Effector memory CD4-positive, alpha-beta T cell (primary cell): ENCODE measurements at places on chromosomes 4 and X.

- H3K36me3 ChIP-seq, result no peaks in the 10 kb centered on the region
- no peaks in the 10 kb centered on the region for H3K4me1 ChIP-seq
- DNase-seq, result no peak
- H3K4me3 ChIP-seq, result no peak overlapping the region
- no peak overlapping the region for H3K27ac ChIP-seq
- no peaks in the 10 kb centered on the region for H3K27me3 ChIP-seq
Measured at GRCh38 chrX:97234471-97235081, 350.9 kb downstream of the RPA4 start.

- H3K27me3 ChIP-seq, result no peaks in the 10 kb centered on the region
- H3K27ac ChIP-seq, result no peak overlapping the region
- H3K36me3 ChIP-seq, result no peaks in the 10 kb centered on the region
- H3K4me1 ChIP-seq, result no peaks in the 10 kb centered on the region
- H3K4me3 ChIP-seq, result no peak overlapping the region
- DNase-seq, result no peak
Measured at GRCh38 chr4:95825546-95825945, 14.3 kb upstream of the PDHA2 start.

DNA sequence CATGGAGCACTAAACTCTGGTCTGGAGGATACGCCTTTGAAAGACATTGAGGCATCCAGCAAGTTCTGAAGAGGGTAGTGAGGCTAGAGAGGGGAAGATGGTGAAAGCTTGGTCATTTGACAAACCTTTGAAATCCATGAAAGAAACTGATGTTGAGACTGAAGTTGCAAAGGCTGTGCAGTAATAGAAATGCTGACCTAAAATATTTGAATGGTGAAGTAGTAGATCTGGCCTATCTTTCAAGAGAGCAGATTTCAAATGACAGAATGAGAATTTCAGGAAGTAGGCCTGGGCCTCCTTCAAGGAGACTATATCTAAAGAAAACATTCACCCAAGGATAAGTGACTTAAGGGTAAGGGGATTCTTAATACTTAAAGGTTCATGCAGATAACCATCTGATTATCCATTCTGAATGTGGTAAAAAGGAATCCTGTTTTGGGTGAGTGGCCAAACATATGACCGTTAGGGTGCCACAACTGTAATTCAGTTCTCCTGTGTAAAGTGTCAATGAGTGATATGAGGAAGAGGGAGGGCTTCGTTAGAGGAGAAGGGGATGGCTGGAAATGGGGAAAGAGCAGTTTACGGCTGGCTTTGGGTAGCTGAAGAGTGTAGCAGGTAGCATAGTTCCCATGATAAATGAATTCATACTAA, 62.2 kb downstream of the AMELX start:
- DNase-seq, result no peak
- no peaks in the 10 kb centered on the region for H3K4me1 ChIP-seq
- H3K27me3 ChIP-seq, result no peaks in the 10 kb centered on the region
- H3K4me3 ChIP-seq, result no peak overlapping the region

GRCh38 chr4:125714845-125715244, 400.1 kb downstream of the FAT4 start:
- no peak overlapping the region for H3K27ac ChIP-seq
- no peaks in the 10 kb centered on the region for H3K36me3 ChIP-seq
- H3K4me1 ChIP-seq, result no peaks in the 10 kb centered on the region
- DNase-seq, result no peak
- H3K4me3 ChIP-seq, result no peak overlapping the region

GRCh38 chr4:169604131-169604900, 8.1 kb downstream of the NEK1 start:
- no peaks in the 10 kb centered on the region for H3K36me3 ChIP-seq
- H3K27me3 ChIP-seq, result no peaks in the 10 kb centered on the region
- H3K27ac ChIP-seq, result no peak overlapping the region
- no peak overlapping the region for H3K4me3 ChIP-seq

DNA sequence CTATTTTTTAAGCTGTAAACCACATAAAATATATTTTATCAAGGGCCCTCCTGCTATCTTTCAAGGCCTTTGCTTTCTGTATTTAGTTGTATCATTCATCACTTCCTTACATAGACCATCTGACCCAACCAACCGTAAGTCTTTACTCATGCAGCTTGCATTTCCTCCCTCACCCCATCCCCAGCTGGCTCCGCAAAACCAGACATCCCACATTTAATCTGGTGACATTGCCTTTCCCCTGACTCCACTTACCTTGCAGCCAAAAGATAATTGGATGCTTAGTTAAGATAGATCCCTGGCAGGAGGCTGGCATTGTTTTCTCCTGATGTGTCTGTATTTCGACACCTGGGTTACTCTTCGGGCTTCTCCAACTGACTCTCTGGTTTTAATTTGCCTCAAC, 183.7 kb upstream of the LDB2 start:
- no peaks in the 10 kb centered on the region for H3K4me1 ChIP-seq
- no peaks in the 10 kb centered on the region for H3K27me3 ChIP-seq
- no peak overlapping the region for H3K4me3 ChIP-seq
- no peak for DNase-seq

DNA sequence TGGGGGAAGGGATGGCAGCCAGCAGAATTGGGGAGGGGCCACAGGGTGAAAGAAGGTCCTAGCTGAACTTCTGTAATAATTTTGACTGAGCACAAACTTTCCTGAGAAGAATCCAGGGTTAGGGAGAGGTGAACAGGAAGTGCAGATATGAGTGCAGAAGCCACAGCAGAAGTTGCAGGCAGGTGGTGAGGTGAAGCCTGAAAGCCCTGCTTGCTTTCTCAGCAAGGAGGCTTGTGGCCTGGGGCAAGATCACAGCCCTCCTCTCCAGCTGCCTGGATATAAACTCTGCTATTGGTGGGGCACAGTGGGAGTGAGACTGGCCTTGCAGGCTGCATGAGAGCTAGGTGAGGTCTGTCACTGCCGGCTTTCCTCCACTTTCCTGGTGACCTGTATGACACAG, 44.1 kb upstream of the UPRT start:
- no peak for DNase-seq
- no peaks in the 10 kb centered on the region for H3K4me1 ChIP-seq
- no peak overlapping the region for H3K27ac ChIP-seq
- H3K36me3 ChIP-seq, result no peaks in the 10 kb centered on the region
- H3K27me3 ChIP-seq, result no peaks in the 10 kb centered on the region

GRCh38 chrX:10021461-10022272, 54.5 kb downstream of the CLDN34 start:
- H3K27me3 ChIP-seq, result no peaks in the 10 kb centered on the region
- no peaks in the 10 kb centered on the region for H3K4me1 ChIP-seq
- no peak overlapping the region for H3K4me3 ChIP-seq
- H3K27ac ChIP-seq, result no peak overlapping the region

- no peaks in the 10 kb centered on the region for H3K4me1 ChIP-seq
- peak overlapping the region; percentile 100 for H3K27ac ChIP-seq
- H3K4me3 ChIP-seq, result peak overlapping the region; percentile 100
- no peaks in the 10 kb centered on the region for H3K27me3 ChIP-seq
Measured at GRCh38 chrX:386239-386767, 404 bp downstream of the PPP2R3B start.

GRCh38 chr4:178672512-178672911, 1230.3 kb upstream of the AGA start:
- H3K4me1 ChIP-seq, result no peaks in the 10 kb centered on the region
- no peak for DNase-seq
- no peak overlapping the region for H3K4me3 ChIP-seq
- no peak overlapping the region for H3K27ac ChIP-seq

GRCh38 chr4:152920768-152921167, 15.4 kb upstream of the FHDC1 start:
- DNase-seq, result no peak
- no peaks in the 10 kb centered on the region for H3K27me3 ChIP-seq
- no peaks in the 10 kb centered on the region for H3K36me3 ChIP-seq

- H3K27ac ChIP-seq, result no peak overlapping the region
- H3K27me3 ChIP-seq, result no peaks in the 10 kb centered on the region
- no peaks in the 10 kb centered on the region for H3K4me1 ChIP-seq
- no peak overlapping the region for H3K4me3 ChIP-seq
- no peak for DNase-seq
- no peaks in the 10 kb centered on the region for H3K36me3 ChIP-seq
Measured at GRCh38 chr4:8701126-8702019, 108.8 kb downstream of the CPZ start.

DNA sequence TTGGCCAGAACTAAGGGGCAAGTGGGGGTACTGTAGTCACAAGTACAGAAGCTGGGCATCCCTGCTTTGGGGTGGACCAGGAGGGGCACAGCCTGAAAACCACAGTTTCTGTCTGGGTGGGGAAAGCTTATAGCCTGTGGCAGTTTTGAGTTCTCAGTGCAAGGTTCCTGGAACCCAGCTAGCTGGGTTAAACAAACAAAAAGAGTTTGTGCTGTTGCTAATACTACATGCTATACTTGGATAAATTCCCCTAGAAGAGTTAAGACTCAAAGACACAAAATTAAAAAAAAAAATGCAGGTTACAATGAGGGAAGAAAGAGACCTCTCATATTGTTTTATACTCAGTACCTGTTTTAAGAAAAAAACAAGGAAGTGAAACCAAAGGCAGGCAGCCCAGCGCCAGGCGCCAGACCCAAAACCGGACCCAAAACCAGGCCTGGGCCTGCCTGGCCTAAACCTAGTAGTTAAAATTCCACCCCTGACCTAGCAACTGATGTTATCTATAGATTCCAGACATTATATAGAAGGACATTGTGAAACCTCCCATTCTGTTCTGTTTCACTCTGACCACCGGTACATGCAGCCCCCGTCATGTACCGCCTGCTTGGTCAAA, 50.8 kb downstream of the SLC2A9 start:
- no peak overlapping the region for H3K27ac ChIP-seq
- no peaks in the 10 kb centered on the region for H3K4me1 ChIP-seq
- no peaks in the 10 kb centered on the region for H3K36me3 ChIP-seq
- H3K4me3 ChIP-seq, result no peak overlapping the region

- H3K36me3 ChIP-seq, result no peaks in the 10 kb centered on the region
- no peak for DNase-seq
- no peaks in the 10 kb centered on the region for H3K4me1 ChIP-seq
- no peaks in the 10 kb centered on the region for H3K27me3 ChIP-seq
- no peak overlapping the region for H3K27ac ChIP-seq
Measured at GRCh38 chr4:71713611-71714203, 70.2 kb downstream of the GC start.

DNA sequence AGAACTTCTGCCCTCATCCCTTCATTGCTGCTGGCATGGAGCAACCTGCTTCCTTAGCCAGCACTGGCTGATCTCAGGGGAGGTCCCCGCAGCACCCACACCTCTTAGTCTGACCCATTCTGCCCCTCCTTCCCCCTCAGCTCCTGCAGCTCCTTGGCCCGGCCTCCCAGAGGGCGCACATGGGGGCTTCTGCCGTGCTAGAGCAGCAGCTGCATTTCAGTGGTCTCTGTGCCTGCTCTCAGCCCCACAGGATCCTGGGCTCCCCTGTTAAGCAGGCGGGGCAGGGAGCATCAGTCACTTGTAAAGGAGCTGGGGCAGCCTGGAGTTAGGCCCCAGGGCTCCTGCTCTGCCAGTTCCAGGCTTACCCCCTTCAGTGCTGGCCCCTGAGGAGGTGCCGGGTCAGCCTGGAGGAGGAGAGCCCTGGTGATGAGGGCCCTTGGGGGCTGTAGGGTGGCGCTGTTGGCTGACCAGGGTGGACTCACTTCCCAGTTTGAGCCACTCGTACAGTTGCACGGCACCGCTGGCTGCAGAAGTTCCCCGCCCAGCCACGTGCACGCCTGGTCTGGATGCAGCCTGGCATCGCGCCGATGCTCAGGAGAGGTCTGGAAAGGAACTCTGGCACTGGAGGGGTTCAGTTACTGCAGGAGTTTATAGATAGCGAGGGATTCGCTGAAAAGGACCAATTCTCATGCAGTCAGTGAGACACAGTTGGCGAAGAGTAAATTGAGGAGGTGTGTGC, 85.1 kb upstream of the PSAPL1 start:
- H3K4me3 ChIP-seq, result no peak overlapping the region
- no peak for DNase-seq

GRCh38 chr4:41749631-41750039, 1.1 kb upstream of the PHOX2B start:
- H3K4me3 ChIP-seq, result no peak overlapping the region
- no peaks in the 10 kb centered on the region for H3K4me1 ChIP-seq
- peaks cover 13% of the 10 kb centered on the region for H3K27me3 ChIP-seq
- no peak for DNase-seq
- no peaks in the 10 kb centered on the region for H3K36me3 ChIP-seq
- H3K27ac ChIP-seq, result no peak overlapping the region
